Left forelimb (tissue), 1 donor: ENCODE measurements at places on chromosomes 5 and 9.

GRCh38 chr5:154756868-154757813 is 2.0 kb downstream of the LARP1 start:
- peak; percentile 72 for DNase-seq

- no peak for DNase-seq
Measured at GRCh38 chr5:148625250-148625649, 29.1 kb downstream of the HTR4 start.

- no peak for DNase-seq
Measured at GRCh38 chr9:116490321-116490720, 196.8 kb upstream of the TRIM32 start.

DNA sequence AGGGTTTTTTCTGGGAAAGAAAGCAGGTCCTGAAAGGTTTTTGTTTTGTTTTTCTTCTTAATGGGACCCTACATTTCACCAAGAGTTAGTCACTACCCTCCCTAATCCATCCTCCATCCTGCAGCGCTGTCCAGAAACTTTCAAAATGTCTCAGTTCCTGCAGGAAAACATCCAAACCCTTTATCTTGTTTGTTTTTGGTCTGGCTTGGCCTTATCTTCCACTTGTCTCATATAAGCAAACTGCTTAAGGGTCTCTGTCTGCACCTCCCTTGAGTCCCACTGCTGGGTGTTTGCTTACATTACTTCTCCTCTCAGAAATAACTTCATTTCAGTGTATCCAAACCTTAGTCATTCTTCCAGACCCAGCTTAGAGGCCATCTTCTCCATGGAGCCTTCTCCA is 11.0 kb upstream of the TRAF1 start:
- no peak for DNase-seq

- peak; percentile 75 for DNase-seq
Measured at GRCh38 chr9:134502809-134503211, 138.8 kb upstream of the COL5A1 start.

DNA sequence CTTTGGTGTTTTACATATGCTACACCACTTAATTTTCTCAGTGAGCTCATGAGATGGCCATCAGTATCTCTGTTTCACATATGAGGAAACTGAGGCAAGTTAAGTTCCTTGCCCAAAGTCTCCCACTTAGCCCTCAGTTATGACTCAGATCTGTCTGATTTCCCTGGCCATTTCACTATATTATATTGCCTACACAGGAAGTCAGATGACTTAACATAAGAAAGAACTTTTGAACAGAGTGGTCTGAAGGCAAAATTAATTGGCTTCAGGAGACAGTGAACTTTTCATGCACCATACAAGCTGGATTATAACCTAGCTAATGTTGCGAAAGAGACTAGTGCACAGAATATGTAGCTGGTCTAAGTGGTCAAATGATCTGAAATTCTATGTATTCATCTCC is 221.6 kb downstream of the NFIB start:
- no peak for DNase-seq

- no peak for DNase-seq
Measured at GRCh38 chr5:130678637-130679036, 486.4 kb downstream of the HINT1 start.

DNA sequence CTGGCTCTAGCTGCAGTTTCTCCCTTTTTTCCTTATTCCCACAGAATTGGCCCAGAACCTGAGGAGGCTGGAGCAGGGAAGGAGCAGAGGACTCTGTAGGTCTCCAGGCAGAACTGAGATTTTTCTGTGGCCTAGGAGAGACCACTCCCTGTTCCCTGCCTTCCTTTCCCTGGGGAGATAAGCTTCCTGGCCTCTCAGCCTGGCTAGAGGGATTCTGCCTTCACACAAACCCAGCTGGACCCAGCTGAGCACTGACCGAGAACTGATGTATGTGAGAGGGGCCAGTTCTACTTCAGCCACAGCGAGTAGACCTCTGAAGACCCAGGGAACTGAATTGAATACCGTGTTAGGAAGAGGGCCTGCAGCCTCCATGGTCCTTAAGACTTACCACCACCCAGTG is 48.0 kb downstream of the RUSC2 start:
- no peak for DNase-seq

DNA sequence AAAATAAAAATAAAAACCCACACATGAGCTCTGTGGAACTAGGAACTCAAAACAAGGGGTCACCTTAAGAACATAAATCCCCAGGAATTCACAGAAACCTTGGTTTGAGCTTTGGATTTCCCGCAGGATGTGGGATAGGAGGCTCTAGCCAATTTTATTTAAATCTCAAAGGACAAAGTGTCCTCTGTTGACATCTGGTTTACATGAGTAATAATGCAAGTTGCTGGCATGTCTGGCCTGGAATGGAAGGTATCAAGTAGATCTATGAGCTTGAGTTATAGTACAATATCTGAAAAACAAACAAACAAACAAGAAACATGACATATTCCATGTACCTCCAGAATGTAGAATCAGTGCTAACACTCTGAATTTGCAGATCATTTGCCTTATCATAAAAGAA is 94.2 kb upstream of the SLIT3 start:
- DNase-seq, result no peak

GRCh38 chr9:99601571-99602111 is 220.0 kb upstream of the NR4A3 start:
- DNase-seq, result no peak

- no peak for DNase-seq
Measured at GRCh38 chr9:98742325-98743280, 33.9 kb upstream of the GABBR2 start.

- DNase-seq, result no peak
Measured at GRCh38 chr5:73672132-73672531, 46.1 kb downstream of the ARHGEF28 start.

DNA sequence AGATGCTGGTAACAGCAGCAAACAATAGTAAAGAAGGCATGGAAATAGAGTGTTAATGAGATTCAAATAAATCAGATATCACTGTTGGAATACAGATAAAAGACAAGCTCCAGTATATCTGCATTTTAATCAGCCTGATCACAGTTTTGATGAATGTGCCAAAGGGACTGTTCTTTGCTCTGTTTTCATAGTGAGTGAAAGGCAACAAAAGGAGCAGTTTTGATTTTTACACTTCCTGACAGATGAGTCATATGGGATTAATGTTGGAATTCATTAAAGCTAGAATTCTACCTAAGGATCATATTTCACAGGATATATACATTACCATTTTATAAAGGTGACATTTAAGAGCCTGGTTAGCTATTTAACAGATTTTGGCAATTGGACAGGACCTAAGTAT is 743.3 kb upstream of the PTPRD start:
- DNase-seq, result no peak

DNA sequence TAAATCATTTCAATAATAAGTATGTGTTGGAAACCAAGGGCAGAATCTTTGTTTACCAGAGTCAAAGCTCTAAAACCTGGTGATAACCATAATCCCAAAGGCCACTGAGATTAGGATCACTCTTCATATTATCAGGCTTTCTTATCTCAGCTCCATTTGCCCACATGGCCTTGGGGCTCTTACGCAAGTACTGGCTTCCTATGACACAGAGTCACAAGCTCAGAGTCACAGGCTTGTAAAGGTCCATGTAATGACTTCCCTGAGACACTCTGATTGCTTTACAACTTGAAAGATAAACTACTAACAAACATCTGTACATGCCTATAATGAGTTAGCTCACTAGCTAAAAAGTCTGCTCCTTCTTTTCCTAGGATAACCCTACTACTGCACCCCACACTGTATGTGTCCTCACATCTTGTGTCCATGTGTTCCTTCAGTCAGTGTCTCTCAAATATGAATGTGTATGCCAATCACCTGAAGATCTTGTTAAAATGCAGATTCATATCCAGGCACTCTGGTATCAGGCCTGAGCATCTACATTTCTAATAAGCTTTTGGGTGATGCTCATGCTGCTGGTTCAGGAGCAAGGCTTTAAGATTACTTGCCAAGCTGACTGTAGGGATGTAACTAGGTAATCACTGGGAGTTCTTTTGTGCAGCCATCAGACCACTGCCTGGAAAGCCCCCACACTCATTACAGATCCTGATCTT is 28.4 kb downstream of the SEMA6A start:
- no peak for DNase-seq

DNA sequence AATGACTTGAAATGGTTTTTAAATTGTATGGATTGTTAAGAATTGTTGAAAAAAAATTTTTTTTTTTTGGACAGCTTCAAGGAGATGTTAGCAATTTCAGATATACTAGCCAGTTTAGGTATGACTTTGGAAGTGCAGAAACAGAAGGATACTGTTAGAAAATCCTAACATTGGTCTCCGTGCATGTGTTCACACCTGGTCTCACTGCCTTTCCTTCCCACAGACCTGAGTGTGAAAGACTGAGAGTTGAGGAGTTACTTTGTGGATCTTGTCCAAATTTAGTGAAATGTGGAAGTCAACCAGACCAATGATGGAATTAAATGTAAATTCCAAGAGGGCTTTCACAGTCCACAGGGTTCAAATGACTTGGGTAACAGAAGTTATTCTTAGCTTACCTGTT is 102.3 kb downstream of the GDA start:
- DNase-seq, result no peak

DNA sequence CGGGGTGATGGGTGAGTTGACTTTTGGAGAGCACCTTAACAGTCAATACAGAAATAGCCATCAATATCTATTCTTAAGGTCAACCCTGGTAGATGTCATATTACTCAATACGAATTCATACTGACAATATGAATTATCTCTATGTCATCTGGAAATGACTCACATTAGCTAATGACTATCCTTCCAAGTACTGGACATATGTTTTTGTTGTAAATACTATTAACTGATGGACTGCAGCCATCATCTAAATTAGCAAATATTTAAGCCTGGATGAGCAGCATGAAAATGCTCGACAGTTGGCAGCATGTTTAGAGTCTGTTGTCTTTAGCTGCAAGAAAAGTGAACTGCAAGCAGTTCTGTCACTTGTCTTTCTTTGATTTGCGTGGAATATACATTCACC is 19.6 kb upstream of the ISOC1 start:
- no peak for DNase-seq

GRCh38 chr9:96136992-96137670 is 164.8 kb downstream of the HSD17B3 start:
- no peak for DNase-seq

DNA sequence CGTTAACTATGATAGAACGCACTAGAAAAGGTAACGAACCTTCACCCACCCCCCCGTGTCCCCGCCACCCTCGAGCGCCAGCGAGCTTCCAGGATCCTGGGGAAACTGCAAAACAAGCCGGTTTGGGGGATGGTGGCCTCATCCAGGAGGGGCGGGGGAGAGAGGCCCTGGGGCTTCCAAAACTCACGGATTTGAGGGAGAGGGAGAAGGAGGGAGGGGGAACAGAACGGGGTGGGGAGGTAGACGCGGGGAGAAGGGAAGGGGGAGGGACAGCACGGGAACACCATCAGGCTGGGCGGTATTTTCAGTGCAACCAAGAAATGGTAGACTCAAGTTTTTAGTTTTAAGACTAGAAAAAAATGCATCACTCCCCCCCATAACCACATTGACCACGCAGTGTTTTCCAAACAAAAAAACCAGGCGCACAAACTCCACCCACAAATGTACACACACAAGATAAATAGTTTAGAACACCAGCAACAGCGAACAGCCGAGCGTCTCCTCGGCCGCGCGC is 1.4 kb downstream of the NRARP start:
- peak; percentile 63 for DNase-seq

DNA sequence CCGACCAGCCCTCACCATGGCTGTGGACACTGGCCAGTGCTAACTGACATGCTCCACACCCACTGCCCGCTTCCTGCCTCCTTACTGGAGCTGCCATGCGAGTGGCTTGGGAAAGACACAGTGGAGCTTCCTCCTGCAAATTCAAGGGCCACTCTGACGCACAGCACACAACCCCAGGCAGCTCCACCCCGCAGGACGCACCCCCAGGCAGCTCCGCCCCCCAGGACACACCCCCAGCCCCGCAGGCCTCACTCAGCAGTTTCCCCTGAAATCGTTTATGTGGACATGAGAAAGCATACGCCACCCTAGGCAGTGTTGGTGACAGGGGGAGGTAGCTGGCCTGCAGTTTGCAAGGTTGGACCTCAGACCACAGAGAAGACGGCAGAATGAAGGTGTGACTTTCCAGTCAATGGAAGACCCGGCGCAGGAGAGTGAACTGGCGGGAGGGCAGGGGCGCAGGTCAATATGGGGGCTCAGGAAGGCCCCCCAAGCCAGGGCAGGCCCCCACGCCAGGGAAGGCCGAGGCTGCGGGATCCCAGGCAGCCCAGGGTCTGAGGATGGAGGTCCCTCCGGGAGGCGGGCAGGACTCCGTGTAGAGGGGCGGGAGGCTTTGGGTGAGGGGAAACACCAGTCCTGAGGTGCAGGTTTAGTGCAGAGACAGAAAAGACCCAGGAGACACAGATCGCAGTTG is 21.6 kb downstream of the LPCAT1 start:
- no peak for DNase-seq

DNA sequence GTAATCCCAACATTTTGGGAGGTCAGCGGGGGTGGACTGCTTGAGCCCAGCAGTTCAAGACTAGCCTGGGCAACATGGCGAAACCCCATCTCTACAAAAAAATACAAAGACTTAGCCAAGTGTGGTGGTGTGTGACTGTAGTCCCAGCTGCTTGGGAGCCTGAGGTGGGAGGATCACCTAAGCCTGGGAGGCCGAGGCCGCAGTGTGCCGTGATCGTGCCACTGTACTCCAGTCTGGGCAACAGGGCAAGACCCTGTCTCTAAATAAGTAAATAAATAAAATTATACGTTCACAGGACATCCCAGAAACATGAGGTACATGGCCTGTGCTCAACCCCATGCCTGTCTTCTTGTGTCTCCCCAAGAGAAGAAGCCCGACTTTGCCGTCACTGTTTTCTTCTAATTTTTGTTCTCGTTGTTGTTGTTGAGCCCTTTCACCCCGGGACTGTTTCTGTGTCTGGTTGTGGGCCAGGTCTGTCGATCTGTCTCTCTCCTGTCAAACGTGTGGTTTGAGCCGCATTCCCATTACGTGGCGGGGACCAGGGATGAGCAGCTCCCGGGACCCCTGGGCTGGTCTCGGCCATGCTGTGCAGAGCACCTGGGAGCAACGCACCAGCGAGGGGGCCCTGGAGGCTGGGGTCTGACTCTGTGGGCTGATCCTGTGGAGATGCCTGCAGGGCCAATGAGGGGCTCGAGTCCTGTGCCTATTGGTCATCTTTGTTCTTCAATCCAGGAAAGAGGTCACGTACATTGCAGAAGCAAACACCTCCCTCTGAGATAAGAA is 32.2 kb downstream of the NACC2 start:
- no peak for DNase-seq

- DNase-seq, result no peak
Measured at GRCh38 chr5:148739524-148739923, 85.2 kb upstream of the HTR4 start.

DNA sequence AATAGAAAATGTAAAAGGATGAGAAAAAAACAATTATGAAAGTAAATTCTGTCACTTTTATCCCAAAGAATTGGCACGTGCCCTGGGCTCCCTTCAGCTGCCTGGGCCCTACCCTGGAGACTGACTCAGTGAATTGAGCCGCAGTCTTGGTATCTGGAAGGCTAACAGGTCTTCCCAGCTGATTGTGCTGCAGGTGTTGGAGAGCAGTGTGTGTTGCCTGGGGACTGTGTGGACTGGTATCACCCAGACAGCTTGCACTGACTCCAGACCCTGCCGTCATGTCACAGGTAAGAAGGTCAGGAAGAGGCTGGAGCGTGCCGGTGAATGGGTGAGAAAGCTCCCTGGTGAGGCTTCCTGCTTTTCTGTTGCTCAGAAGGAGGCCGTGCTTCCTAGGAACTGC is 83.3 kb downstream of the AOPEP start:
- DNase-seq, result no peak
